SHP77 treated with DMSO at 0.1 percent for 48 hours (cell line): ENCODE measurements at places on chromosomes 4 and X.

- no peak for DNase-seq
Observed at GRCh38 chr4:33961761-33962160, 2282.6 kb downstream of the ARAP2 start.

DNA sequence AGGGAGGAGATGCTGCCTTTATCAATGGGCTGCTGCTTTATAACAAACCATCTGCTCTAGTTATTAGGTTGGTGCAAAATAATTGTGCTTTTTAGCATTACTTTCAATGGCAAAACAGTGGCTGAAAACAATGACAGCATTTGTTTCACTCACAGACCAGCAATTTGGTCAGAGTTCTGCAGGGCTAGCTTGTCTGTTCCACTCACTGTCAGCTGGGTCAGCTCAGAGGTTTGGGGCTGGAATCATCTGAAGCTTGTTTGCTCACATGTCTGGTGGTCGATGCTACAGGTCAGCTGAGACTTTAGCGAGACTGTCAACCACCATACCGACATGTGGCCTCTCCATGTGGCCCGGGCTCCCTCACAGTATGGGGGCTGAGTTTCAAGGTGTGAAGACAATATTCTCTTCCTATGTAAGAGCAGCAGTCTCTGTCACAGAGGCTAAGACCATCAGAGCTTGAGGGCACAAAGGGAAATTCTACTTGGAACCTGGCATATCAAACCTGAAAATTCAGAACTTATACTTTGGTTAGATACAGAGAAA lies 81.3 kb upstream of the LIMCH1 start:
- DNase-seq: no peak

GRCh38 chr4:3685081-3685645 lies 81.0 kb upstream of the ADRA2C start:
- no peak for DNase-seq

DNA sequence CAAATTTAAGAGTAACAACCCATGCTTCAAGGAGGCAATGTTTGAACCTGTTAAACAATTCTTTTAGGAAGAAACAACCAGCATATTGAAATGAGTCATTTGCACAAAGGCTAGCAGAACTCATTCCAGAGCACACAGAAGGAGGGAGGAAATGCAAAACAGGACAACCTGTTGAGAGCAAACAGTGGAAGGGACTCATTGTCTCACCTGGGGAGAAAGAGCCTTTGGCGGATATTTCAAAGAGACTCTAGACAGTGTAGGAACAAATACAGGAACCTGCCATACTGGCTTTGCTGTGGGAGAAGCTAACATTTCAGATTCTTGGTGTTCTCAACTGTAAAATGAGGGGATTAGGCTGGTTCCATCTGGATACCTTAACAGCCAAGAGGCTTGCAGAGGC lies 14.8 kb upstream of the RASGEF1B start:
- DNase-seq: no peak

DNA sequence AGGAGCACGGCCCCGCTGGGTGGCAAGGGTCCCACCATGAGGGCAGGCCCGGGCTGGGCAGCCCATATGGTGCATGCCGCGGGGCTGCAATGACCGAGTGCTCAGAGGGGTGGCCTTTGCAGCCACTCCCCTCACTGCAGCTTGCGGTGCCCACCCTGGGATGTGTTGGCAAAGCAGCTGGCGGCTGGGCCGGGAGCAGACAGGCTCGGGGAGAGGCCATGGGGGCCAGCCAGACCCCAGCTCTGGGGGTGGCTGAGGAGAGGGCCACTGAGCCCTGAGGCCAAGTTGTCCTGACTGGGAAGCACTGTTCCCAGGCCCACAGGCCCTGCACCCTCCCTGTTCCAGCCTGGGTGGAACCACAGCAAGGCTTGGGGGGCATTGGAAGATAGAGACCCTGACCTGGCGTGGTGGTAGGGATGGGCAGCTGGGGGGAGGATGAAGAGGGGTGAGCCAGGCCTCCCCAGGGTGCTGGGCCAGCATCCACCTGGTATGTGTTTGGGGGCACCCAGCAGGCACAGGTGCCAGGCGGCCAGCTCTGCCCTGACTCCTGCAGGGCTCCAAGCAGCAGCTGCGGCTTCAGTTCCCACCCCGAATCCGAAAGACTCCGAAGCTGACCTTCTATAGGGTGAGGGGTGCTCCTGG lies 18.4 kb upstream of the RNF4 start:
- no peak for DNase-seq

DNA sequence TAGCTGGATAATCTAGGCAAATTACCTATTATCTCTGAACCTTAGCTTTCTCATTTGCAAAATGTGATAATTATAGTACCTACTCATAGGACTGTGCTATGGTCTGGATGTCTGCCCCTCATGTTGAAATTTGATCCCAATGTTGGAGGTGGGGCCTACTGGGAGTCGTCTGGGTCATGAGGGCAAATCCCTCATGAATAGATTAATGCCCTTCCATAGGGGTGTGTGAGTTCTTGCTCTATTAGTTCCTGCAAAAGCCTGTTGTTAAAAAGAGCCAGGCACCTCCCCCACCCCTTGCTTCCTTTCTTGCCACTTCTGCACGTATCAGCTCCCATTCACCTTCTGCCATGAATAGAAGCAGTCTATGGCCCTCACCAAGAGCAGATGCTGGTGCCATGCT lies 73.9 kb downstream of the SERTM2 start:
- no peak for DNase-seq

DNA sequence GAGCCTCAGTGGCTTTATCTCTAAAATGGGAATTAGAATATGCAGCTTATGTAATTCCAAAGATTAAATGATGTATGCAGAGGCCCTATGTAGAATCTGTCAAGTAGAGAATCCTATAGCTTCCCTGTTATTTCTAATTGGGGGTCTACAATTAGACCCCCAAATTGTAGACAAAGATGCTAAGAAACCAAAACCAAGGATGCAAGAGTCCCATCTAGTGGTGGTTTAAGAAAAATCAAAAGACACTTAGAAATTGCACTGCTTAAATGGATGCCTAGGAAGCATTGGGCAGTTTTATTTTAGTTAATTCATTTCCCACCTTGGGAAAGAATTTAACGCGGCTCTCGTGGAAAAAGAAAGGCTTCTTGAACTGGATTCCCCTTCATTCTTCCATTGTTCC lies 115.2 kb downstream of the GABRA2 start:
- no peak for DNase-seq

DNA sequence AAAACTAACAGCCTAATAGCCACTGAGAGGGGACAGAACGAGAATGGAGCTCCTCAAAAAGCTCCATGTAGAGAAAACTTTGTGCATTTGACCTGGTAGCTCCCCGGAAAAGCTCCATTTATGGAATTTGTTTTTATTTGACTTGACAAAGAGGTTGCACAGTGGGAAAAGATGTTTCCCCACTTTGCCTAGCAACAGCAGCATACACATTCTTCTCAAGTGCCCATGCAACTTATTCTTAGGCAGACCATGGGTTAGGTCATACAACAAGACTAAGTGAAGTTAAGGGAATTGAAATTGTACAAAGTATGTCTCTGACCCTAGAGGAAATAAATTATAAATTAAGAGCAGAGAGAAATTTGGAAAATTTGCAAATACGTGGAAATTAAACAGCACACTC lies 949.6 kb upstream of the PRKX start:
- DNase-seq: no peak

- no peak for DNase-seq
Observed at GRCh38 chr4:67651536-67651935, 49.4 kb downstream of the UBA6 start.

DNA sequence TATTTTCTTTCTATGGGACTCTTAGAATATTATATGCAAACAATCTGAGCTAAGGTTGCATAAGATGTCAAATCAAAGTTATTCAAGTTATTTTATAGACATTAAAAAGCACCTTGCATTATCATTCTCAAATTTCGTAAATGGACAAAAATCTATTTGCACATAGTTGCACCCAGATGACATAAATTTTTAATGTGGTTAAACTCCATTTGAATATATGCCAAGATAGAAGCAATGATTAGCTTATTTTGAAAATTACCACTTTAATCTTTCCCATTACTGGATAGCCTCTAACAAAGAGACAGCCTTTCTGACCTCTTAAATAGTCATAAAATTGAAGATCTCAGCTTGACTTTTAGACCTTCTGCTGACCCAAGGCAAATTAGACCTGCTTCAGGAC lies 386.8 kb downstream of the RAPGEF2 start:
- no peak for DNase-seq

- DNase-seq: no peak
Observed at GRCh38 chr4:153466081-153466948, at the start of gene TMEM131L. TMEM131L (plus strand) TSS chr4:153466360; CDS start chr4:153466398, 38 bp downstream.

DNA sequence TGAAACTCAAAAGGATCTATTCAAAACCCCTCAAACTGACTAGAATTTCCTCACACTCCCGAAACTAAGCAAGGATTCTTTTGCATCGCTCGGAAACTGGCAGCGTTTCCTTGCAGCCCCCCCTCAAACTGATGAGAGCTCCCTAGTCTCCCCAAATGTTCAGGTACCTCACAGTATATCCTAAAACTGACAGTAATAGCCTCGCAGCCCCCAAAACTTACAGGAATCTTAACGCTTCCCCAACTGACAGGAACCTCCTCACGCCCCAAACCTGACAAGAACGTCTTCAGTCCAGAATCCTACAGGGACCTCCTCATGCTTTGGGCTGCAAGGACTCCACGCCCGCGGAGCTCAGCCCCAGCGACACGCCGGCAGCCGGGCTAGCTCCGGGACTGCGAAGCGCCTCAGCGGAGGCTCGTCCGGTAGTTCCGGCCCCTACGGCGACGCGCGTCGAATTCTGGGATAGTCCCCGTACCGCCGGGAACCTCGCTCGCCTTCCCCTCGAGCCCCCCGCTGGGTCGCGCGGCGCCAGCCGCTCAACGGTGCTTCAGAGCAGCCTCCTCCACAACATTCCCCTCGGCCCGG lies 640 bp downstream of the PHF8 start:
- no peak for DNase-seq
